ENCODE measurements at places on chromosomes 5 and 9. TPM values are rescaled to one million over a fixed set of nuclear protein-coding genes. Genes with fewer than 3 reads are reported as not detected.

IL4 gene
- total RNA-seq: 1.8 TPM

OLFML2A gene
- not detected for total RNA-seq

SPATA31E1 gene
- total RNA-seq: not detected

FOXD4 gene
- 0.22 TPM for total RNA-seq

CCNO gene
- not detected for total RNA-seq

DNAJC21 gene
- total RNA-seq: 56.7 TPM

DPP7 gene
- 322 TPM for total RNA-seq

DNA sequence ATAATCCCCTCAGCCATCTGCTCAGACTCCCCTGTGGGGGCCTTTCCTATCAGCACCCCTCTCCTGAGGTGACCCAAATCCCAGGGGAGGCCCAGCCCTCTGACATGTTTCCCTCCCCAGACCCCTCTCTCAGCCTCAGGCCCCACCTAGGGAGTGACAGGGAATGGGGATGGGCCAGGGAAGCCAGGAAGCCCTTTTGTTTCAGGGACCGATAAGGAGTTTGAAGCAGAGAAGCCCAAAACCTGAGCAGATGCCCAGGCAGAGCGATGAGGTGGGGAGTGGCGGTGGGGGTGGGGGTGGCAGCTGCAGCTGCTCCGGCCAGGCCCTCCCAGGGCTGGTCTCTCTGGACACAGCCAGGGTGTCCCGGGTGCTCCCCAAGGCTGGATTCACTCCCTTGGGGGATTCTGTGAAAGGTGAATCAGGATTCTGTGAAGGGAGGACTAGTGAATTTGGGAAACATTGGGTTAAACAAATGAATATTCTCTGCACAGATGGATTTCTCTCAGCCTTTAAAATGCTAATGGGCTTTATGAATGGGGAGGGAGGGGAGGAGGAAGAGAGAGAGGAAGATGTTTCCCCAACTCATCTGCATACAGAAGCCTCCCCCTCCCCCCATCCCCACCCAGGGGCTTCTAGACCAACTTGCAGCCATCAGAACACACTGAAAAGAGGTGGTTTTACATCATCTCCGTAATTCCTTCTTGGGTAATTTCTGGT, 17.4 kb downstream of the AKNA start:
- H3K27ac ChIP-seq: peak overlapping the region; percentile 87
- H3K4me1 ChIP-seq: peaks cover 82% of the 10 kb centered on the region
- no peak for DNase-seq
- peaks cover 57% of the 10 kb centered on the region for H3K36me3 ChIP-seq
- H3K4me3 ChIP-seq: peak overlapping the region; percentile 52
- no peaks in the 10 kb centered on the region for H3K27me3 ChIP-seq

- peaks cover 9% of the 10 kb centered on the region for H3K4me1 ChIP-seq
- DNase-seq: no peak
- no peaks in the 10 kb centered on the region for H3K36me3 ChIP-seq
- H3K27ac ChIP-seq: no peak overlapping the region
Observed at GRCh38 chr9:38434365-38434764, 10.1 kb upstream of the IGFBPL1 start.

- no peak overlapping the region for H3K27ac ChIP-seq
- H3K4me1 ChIP-seq: no peaks in the 10 kb centered on the region
- DNase-seq: no peak
- no peaks in the 10 kb centered on the region for H3K36me3 ChIP-seq
- H3K27me3 ChIP-seq: peaks cover 2% of the 10 kb centered on the region
- no peak overlapping the region for H3K4me3 ChIP-seq
Observed at GRCh38 chr5:56459394-56460194, 226.5 kb upstream of the ANKRD55 start.

GRCh38 chr5:139872851-139873794, 77.5 kb downstream of the PSD2 start:
- H3K27me3 ChIP-seq: peaks cover 4% of the 10 kb centered on the region
- H3K36me3 ChIP-seq: no peaks in the 10 kb centered on the region
- H3K4me1 ChIP-seq: peaks cover 6% of the 10 kb centered on the region
- no peak overlapping the region for H3K4me3 ChIP-seq
- DNase-seq: no peak

GRCh38 chr9:102253099-102253498, 514.7 kb upstream of the GRIN3A start:
- H3K36me3 ChIP-seq: no peaks in the 10 kb centered on the region
- no peak overlapping the region for H3K27ac ChIP-seq
- no peaks in the 10 kb centered on the region for H3K27me3 ChIP-seq
- H3K4me3 ChIP-seq: no peak overlapping the region

GRCh38 chr5:145908206-145908960, 28.0 kb upstream of the SH3RF2 start:
- no peak for DNase-seq
- H3K4me1 ChIP-seq: no peaks in the 10 kb centered on the region
- H3K27ac ChIP-seq: no peak overlapping the region
- H3K27me3 ChIP-seq: peaks cover 2% of the 10 kb centered on the region
- H3K36me3 ChIP-seq: no peaks in the 10 kb centered on the region

GRCh38 chr5:177327539-177328522, 16.1 kb upstream of the MXD3 start:
- H3K4me3 ChIP-seq: peak overlapping the region; percentile 75
- H3K4me1 ChIP-seq: peaks cover 28% of the 10 kb centered on the region
- H3K27me3 ChIP-seq: no peaks in the 10 kb centered on the region
- no peak for DNase-seq
- peaks cover 17% of the 10 kb centered on the region for H3K36me3 ChIP-seq
- H3K27ac ChIP-seq: peak overlapping the region; percentile 88

GRCh38 chr9:129979071-129979745, 63.8 kb downstream of the FNBP1 start:
- no peak for DNase-seq
- no peaks in the 10 kb centered on the region for H3K27me3 ChIP-seq
- no peak overlapping the region for H3K4me3 ChIP-seq
- peaks cover 23% of the 10 kb centered on the region for H3K36me3 ChIP-seq
- no peak overlapping the region for H3K27ac ChIP-seq

DNA sequence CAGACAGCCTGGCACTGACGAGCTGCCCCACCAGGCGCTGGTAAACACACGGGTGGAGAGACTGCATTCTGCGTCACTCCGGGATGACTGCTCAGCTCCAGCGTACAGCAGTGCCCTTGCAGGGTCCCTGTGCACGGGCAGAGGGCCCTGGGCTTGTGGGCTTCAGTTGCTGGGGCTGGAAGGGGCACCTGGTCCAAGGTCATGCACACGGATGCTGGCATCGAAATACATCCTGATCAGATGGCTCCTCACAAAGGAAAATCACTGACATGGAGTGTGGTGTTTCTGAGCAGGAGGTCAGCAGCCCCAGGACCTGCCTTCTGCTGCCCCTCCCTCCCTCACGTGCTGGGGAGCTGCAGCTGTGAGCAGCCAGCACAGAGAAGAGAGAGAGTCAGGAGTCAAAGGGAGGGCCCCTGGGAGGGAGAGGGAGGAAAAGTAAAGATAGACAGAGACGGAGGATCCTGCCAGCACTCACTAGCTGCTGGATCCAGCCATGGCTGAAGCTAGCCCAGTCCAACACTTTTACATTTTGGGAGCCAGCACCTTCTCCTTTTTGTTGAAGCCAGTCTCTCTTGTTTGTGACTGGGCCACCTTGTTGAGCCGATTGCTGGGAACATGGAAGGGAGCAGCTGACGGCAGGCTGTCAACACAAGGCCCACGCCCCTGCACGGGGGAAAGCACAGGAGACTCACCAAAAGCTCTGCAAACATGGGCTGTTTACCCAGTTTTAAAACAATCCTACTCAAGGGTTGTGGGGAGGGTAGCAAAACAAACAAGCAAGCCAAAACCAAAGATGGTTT, 166.5 kb upstream of the PHYKPL start:
- no peak overlapping the region for H3K27ac ChIP-seq
- no peaks in the 10 kb centered on the region for H3K27me3 ChIP-seq
- no peaks in the 10 kb centered on the region for H3K36me3 ChIP-seq
- DNase-seq: peak; percentile 15
- H3K4me3 ChIP-seq: no peak overlapping the region

- H3K27ac ChIP-seq: no peak overlapping the region
- no peak for DNase-seq
- no peak overlapping the region for H3K4me3 ChIP-seq
- no peaks in the 10 kb centered on the region for H3K4me1 ChIP-seq
Observed at GRCh38 chr5:118937393-118938061, 50.8 kb downstream of the DTWD2 start.

GRCh38 chr5:127064253-127064840, 9.0 kb downstream of the C5orf63 start:
- H3K27me3 ChIP-seq: no peaks in the 10 kb centered on the region
- H3K36me3 ChIP-seq: peaks cover 17% of the 10 kb centered on the region
- peaks cover 3% of the 10 kb centered on the region for H3K4me1 ChIP-seq
- H3K27ac ChIP-seq: no peak overlapping the region
- H3K4me3 ChIP-seq: no peak overlapping the region

DNA sequence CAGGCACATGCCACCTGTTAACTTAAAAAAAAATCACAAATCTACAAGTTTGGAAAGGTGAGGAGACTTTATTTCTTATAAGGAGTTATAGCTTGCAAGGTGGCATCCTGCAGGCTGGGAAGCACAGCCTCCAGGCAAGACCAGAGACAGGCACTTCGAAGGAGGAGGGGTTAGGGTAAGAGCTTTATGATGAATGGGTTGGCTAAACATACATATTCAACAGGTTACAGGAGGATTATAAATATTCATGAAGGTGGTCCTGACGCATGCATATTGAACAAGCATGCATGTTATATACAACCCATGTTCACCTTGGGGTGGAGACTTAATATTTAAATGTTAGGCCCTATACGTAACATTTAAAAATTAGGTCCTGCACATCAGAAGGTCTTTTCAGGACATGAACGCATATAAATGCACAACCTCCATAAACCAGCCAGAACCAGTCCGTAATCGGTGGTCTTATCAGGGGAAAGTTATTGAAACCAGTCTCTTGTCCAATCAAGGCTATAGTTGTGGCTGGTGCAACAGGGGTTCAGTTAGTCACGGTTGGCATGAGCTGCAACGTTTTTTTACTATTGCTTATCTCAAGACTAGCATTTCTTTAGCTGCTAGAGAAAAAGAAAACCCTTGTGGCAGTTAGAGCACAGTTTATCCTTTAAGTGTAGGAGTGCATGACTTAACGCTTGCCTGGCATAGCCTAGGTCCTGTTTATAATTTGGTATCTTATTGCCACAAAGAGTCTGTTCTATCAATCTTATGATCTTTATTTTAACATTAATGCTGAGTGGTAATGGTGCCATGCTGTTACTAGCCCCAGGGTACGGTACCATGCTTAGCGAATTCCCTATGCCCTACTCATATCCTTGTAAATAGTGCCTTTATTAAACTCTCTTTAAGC, 72.7 kb downstream of the C9orf57 start:
- H3K36me3 ChIP-seq: no peaks in the 10 kb centered on the region
- no peak overlapping the region for H3K27ac ChIP-seq
- no peaks in the 10 kb centered on the region for H3K27me3 ChIP-seq
- H3K4me3 ChIP-seq: no peak overlapping the region

- H3K27ac ChIP-seq: peak overlapping the region; percentile 89
- H3K36me3 ChIP-seq: peaks cover 33% of the 10 kb centered on the region
- peak; percentile 56 for DNase-seq
- no peaks in the 10 kb centered on the region for H3K27me3 ChIP-seq
- H3K4me3 ChIP-seq: peak overlapping the region; percentile 88
Observed at GRCh38 chr5:80216753-80217596, 38.9 kb downstream of the SERINC5 start.

Data from activated naive CD8-positive, alpha-beta T cell treated with anti-CD3 and anti-CD28 coated beads, Interleukin-2, amount 10 ng/mL, durations not matched to agents 7 days and 5 days (primary cell).